ENCODE measurements at places on chromosomes 13 and 19. TPM values are rescaled to one million over a fixed set of nuclear protein-coding genes. Genes with fewer than 3 reads are reported as not detected.

Gene GADD45GIP1
- 19.6 TPM for total RNA-seq

Gene SACS
- total RNA-seq = 29.3 TPM

Gene KLK15
- total RNA-seq = not detected

GRCh38 chr13:45219938-45220375 lies 19.1 kb upstream of the KCTD4 start:
- DNase-seq = no peak
- no peak overlapping the region for H3K4me3 ChIP-seq
- H3K27me3 ChIP-seq = no peaks in the 10 kb centered on the region

DNA sequence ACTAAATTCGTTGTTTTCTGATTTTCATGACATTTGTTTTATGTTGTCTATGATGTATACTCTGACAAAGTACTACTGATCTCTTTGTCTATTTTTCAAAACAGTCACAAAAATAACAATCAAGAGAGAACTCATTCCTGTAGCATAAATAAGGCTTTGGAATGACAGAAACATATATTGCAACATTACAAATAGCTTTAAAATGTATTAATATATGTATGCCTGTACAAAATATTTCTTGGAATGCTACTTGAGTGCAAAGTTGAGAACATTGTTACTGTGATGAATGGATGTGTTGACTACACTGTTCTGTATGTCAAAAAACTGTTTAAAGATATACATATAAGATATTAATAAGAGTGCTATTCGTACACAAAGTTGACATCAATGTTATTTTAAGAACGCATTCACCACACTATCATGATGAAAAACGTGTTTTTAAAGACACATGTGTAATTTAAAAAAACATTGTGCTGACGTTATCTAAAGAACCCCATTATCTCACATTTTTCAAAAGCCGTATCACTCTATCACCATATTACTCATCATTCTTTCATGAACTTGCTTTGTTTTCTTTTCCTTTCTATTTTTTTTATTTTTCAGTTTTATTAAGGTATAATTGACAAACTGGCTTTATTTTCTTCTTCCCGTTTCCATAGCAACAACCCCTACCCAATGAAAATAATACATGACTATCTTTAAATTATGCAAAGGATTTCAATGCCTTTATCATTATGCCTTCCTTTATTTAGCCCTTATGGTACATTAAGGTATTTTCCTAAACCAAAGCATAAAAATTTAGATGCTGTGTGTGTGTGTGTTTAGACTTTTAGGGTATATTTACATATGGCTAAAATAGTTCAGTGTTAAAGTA lies 918.8 kb downstream of the SLITRK1 start:
- H3K4me1 ChIP-seq = no peaks in the 10 kb centered on the region
- no peak overlapping the region for H3K4me3 ChIP-seq
- no peaks in the 10 kb centered on the region for H3K27me3 ChIP-seq

DNA sequence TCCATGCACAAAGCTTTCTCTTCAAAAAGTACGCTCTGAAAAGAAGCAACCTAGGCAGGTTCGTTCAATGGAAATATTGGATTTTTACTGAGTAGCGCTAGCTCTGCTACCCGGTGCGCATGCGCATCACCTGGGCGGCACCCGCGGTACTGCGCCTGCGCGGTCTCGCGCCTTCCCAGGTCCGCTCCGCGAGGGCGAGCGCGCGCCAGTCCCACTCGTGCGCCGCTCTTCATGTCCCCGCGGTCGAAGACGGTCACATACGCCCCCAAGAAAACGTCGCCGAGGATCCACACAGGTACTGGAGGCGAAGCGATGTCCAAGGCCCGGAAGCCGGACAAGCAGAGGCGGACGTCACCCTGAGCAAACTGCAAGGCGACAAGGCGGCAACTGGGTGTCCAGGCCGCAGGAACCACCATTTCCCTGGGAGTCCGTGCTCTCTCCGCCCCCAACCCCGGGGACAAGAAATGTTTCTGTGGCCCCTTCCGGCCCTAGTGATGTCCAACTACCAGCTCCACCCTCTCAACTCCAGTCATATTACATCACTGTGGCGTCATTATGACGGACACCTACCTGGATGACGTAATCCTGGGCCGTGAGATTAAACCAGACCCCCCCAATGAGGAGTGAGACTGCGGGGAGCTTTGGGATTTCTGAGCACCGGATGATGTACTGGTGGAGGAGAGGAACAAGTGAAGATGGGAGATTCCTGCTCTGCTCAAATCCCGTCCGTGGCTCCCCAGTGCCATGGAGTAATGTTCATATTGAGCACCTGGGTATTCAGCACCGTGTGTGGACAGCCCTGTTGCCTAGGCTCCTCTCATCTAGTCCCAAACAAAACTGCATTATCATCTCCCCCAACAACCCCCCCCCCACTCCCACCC lies 4.8 kb upstream of the KCNC3 start:
- H3K27ac ChIP-seq = peak overlapping the region; percentile 91
- peaks cover 86% of the 10 kb centered on the region for H3K4me1 ChIP-seq
- H3K4me3 ChIP-seq = peak overlapping the region; percentile 93
- H3K36me3 ChIP-seq = peaks cover 57% of the 10 kb centered on the region

- no peaks in the 10 kb centered on the region for H3K27me3 ChIP-seq
- H3K27ac ChIP-seq = no peak overlapping the region
- peaks cover 20% of the 10 kb centered on the region for H3K4me1 ChIP-seq
- no peak for DNase-seq
- H3K36me3 ChIP-seq = peaks cover 41% of the 10 kb centered on the region
- no peak overlapping the region for H3K4me3 ChIP-seq
These were observed 47.4 kb downstream of the BBC3 start for GRCh38 chr19:47183601-47184000.

- H3K27me3 ChIP-seq = no peaks in the 10 kb centered on the region
- peak overlapping the region; percentile 90 for H3K4me3 ChIP-seq
These were observed 477 bp downstream of the LNX2 start for GRCh38 chr13:27619728-27620376.

GRCh38 chr13:79228972-79229371 lies 177.1 kb downstream of the RBM26 start:
- H3K27ac ChIP-seq = no peak overlapping the region
- no peaks in the 10 kb centered on the region for H3K27me3 ChIP-seq
- no peak overlapping the region for H3K4me3 ChIP-seq
- no peaks in the 10 kb centered on the region for H3K36me3 ChIP-seq
- DNase-seq = no peak

- H3K4me3 ChIP-seq = no peak overlapping the region
- H3K4me1 ChIP-seq = no peaks in the 10 kb centered on the region
- H3K27ac ChIP-seq = no peak overlapping the region
- H3K36me3 ChIP-seq = no peaks in the 10 kb centered on the region
- H3K27me3 ChIP-seq = no peaks in the 10 kb centered on the region
- no peak for DNase-seq
These were observed 970.2 kb downstream of the EFNB2 start for GRCh38 chr13:105565136-105565727.

DNA sequence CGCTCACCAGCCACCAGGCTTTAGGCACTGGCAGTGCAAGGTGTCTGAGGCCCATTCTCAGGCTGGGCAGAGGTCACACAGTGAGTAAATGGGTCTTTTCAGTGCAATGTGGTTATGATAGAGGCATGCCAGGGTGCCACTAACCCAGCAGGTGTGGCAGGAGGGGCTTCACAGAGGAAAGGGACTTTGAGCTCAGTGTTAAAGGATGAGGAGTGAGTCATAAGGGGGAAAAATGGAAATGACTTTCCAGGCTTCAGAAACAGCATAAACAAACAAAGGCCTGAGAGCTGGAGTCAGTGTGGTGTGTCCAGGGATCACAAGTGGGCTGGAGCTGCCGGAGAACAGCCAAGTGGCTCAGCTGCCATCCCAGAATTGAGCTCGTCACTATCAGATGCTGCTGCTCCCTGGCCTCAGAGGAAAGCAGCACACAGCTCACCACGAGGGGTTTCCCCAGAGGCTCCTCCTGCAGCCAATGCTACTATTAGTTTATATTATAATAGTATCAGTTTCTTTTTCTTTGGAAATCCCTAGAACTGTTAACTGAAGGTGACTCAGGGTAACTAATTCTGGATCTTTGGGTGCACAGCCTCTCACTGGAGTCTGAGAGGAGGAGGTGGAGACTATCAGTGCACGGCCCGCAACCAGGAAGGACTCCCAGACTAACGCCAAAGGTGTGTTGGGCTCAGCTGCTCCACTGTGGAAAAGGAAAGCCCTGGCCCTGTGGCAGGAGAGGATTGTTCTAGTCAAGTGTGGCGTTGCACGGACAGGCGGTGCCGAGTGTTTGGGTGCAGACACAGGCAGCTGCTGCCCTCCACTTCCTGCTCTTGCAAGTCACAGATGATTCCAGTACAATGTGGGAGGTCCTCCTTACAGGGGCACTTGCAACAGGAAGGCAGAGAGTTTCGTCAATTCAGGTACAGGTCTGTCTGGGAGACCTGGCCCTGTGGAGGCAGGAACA lies 39.5 kb downstream of the DHRS12 start:
- peak; percentile 36 for DNase-seq
- H3K27me3 ChIP-seq = no peaks in the 10 kb centered on the region
- H3K27ac ChIP-seq = peak overlapping the region; percentile 90
- H3K4me3 ChIP-seq = peak overlapping the region; percentile 74

DNA sequence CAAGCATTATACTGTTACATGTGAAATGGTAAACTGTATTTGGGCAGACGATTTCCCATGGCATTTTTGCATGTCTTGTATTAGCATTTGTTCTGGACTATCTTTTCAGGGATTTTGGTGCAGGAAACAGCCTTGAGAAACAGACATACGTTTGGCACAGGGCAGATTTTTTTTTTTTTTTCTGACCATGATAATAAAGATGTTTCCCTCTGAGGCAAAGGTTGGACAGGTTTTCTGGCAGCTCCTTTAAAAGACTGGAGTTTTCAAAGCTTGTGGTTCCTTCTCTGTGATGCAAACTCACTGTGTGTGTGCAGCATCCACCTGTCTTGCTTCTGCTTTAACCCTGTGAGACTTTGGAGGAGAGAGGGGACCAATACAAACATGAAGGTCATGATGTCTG lies 63.0 kb downstream of the NBEA start:
- no peaks in the 10 kb centered on the region for H3K27me3 ChIP-seq
- H3K36me3 ChIP-seq = no peaks in the 10 kb centered on the region
- no peak for DNase-seq
- H3K27ac ChIP-seq = no peak overlapping the region
- H3K4me3 ChIP-seq = no peak overlapping the region
